T1000 (cell line): ENCODE measurements at places on chromosomes 2 and 18.

DNA sequence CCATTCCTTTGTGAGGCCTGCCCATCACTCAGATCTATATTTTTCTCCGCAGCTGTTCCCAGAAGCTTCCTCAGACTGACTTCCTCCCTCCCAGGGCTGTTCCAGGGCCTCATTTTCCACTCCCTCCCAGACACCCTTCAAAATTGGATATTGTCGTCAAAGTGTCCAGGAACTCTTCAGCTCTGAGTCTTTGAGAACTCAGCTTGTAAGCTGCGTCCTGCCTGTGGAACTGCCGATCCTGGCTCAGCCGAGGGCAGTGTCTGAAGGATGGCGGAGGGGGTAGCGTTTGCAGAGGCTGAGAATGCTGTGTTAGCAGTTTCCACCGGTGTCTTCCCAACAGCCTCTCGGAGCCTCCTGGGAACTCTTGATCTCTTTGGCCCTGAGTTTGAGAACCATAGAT is 27.1 kb downstream of the NCK2 start:
- DNase-seq = no peak

GRCh38 chr2:106570316-106570715 is 83.2 kb downstream of the CD8B2 start:
- no peak for DNase-seq

DNA sequence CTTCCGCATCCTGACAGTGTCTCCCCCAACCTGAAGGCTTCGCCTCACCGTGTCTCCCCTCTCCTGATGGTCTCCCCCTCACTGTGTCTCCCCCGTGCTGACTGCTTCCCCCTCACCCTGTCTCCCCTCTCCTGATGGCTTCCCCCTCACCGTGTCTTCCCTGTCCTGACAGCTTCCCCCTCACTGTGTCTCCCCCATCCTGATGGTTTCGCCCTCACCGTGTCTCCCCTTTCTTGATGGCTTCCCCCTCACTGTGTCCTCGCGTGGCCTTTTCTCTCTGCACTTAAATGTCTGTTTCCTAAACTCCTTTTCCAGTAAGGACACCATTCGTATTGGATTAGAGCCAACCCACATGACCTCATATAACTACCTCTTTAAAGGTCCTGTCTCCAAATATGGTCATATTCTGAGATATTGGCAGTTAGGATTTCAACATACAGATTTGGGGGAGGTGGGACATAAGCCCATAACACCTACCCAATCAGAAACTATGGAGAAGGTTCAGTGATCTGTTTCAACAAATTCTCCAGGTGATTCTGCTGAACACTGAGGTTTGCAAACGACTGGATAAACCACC is 47.9 kb upstream of the RAB27B start:
- no peak for DNase-seq

GRCh38 chr2:219086196-219086595 is 25.5 kb upstream of the IHH start:
- DNase-seq = no peak

DNA sequence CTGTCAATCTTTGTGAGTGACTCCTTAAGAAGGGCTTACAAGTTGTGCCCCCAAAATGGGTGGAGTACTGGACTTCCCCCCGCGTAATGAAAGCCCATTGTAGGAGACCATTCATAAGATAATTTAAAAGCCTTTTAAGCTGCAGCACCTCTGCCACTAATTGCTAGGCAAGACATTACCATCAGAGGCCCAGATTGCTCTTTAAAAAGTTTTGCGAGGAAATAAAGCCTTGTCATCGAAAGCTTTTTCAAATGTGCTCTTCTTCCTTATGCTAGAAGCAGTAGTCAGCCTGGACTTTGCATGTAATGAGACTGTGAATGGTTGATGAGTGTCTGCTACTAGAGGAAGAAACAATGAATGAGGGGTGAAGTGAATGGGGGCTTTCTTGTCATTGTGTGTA is 345.3 kb upstream of the CDH2 start:
- DNase-seq = no peak
